CD4-positive, alpha-beta T cell treated with Interleukin-21 for 1 hour (primary cell): ENCODE measurements at places on chromosomes 5 and 9.

- DNase-seq: no peak
These were observed 41.5 kb downstream of the PIP5K1B start for GRCh38 chr9:68746525-68746924.

- DNase-seq: no peak
These were observed 11.1 kb downstream of the CDX1 start for GRCh38 chr5:150177721-150178120.

GRCh38 chr9:72786948-72787347 is 165.9 kb downstream of the ALDH1A1 start:
- no peak for DNase-seq

GRCh38 chr5:481347-481746 is 38.4 kb downstream of the EXOC3 start:
- no peak for DNase-seq

DNA sequence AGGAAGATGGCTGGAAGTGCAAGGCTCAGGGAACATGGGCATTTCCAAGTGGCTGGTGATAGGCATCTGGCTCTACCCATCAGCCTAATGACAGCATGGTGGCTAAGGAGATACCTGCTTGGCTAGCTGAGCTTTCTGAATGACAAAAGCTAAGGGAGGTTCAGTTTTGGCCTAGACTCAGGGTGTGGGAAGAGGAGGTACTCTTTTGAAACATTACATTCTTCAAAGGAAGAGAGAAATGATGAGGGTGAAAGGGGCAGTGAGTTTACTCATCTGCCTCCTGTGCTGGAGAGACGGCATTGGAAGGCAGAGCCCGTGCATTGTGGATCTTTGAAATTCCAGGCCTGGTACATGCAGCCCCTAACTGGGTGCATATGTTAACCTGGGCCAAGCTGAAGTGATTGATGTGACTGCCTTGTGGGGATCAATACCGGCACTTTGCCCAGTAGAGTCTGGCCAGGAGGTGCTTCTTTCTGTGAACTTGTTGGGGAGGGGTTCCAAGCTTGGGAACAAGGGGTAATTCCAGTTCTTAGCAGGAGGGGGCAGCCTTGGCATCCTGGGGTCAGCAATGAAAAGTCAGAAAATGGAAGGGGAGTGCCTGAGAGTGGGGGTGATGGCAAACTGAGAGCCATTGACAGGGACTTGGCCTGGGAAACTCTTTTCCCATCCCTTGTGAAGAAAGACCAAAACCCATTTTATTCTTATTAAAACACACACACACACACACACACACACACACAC is 108.6 kb downstream of the ACER2 start:
- DNase-seq: no peak

DNA sequence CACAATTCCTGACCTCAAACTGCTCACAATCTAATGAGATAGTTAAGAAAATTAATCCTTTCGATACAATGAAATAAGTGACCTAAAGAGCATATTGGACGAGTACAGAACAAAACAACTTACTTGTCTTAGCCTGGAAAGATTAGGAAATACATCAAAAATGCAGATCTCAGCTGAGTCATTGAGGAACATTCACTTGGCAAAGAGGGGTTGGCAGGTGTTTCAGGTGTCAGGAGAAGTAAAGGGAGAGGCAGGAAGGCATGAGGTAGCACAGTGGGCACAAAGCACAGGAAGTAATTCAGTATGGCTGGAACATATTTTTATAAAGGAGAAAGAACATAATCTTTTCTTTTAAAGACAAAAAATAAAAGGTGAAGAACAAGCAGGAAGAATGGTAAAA is 628.8 kb upstream of the RGMB start:
- no peak for DNase-seq

GRCh38 chr5:176152191-176152929 is 85.9 kb upstream of the SIMC1 start:
- no peak for DNase-seq

DNA sequence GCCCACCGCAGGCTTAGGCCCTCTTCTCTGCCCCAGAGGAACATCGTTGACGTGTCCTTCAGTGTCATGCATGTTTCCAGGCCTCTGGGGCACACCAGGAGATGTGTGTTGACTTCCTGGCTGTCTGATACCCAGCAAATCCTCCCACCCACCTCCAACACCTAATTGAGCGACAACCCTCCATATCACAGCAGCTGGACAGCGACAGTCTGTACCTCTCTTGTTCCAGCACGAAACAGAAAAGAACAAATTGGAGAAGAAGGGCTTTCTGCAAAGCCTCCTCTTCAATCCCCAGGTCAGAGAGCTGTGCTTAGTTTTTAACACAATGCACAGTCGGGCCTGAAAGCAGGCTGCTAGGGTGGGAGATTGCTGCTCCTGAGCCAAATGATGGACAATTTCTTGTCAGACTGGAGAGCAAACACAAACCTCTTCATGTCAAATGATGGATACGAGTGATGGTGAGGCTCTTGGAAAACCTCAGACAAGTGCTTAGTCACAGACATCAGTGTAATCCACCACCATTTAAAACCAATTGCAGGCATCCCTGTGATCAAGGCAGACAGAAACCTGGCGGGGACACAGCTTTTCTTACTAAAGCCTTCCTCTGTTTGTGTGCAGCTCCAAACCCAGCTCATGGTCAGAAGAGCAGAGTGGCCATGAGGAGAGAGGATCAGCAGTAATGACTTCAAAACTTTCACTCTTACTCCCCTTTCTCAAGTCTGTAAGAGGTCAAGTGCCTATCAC is 110.6 kb downstream of the EBF1 start:
- no peak for DNase-seq

DNA sequence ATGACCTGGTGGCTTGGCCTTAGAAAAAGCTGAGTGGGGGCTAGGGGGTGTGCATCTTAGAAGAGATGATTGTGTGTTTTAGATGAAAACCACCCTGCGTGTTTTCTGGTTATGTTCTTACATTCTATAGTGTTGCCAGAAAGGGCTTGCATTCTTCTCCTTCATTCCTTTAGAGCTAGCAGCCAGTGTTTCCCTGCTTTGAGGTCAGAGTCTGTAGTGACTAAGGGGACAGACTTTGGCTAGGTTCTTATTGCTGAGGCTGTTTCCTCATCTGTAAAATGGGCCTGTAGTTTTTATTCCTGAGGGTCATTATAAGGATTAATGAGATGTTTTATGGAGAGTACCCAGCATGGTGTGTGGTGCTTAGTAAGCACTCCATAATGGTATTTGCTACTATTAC is 6.4 kb downstream of the MAST4 start:
- no peak for DNase-seq

- DNase-seq: no peak
These were observed 108.7 kb upstream of the PHYKPL start for GRCh38 chr5:178341091-178341850.

DNA sequence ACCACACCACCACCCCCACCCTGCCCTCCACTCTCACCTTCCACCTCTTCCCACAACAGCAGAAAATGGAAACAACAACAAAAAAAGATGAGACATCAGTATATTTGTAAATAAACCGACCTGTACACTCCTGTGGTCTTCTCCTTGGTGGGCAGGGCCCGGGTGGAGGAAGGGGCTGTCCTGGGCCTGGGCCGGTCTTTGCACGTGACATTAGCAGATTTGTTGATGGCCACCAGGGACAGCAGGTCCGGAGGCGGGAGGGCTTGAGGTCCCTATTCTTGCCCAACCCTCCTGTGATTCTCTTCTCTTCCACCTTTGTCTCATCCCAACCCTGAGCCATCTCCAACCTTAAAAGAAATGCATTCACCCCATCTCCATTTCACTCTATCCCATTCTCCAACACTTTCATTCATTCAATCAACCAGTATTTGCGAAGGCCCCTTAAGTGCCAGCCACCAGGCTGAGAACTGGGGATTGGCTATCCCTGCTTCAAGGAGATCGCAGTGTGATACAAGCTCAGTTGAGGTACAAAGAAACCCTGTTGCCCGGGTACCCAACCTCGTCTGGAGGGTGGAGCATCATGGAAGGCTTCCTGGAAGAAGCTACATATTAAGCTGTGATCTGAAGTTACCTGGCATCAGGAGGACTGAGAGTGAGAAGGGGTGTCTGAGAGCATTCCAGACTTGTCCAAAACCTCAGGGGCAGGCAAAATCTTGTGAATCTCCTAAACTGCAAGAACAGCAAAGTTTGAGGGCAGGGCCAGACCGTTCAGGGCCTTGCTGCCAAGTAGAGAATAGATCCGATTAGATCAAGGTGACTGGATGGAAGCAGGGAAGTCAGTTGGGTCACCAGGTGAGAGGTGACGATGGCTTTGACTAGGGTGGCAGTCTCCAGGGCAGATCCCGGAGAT is 87.4 kb downstream of the LMX1B start:
- no peak for DNase-seq

DNA sequence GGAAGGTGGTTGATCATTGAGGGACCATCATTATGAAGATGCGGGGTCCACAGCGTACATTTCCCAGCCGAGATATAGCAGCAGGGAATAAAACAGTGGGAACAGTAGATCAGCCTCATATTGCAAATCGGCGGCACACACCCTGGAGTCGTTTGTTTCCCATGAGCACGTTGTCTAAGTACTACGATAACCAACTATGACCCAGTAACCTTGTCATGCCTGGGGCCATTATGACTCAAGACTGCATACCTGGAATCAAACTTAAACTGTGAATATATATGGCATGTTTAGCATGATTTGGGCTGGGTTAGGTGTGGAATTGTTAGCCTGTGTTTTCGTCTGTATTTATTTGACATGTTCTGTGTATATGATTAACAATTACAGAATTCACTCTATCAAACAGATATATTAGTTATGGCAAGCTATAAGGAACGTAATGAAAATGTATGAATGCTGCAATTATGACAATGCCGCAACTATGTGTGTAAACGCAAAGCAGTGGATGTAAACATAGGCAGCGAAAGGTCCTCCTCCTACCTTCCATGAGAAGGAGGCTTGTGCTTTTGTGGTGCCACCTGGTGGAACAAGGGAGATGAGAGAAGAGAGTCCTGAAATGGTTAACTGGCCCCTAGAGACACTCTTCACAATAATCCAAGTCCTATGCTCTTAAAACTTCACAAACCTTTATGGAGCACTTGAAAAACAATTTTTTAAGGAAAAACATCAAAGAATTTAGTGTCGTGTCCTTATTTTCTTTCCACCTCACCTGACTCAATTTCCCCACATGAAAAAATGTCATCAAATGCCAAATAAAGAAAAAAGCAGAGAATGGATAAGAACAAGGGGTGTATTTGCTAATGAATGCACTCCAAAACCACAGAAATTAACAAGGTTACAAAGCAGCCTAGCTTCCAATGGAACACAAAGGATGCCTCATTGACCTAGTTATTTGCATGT is 47.1 kb downstream of the SEMA5A start:
- no peak for DNase-seq

GRCh38 chr5:73957397-73958001 is 331.5 kb downstream of the ARHGEF28 start:
- no peak for DNase-seq

GRCh38 chr9:504921-505740 is 290.5 kb downstream of the DOCK8 start:
- no peak for DNase-seq

GRCh38 chr5:39955156-39955555 is 530.4 kb upstream of the DAB2 start:
- no peak for DNase-seq

- DNase-seq: no peak
These were observed 228.9 kb downstream of the FANCC start for GRCh38 chr9:95088421-95089161.

DNA sequence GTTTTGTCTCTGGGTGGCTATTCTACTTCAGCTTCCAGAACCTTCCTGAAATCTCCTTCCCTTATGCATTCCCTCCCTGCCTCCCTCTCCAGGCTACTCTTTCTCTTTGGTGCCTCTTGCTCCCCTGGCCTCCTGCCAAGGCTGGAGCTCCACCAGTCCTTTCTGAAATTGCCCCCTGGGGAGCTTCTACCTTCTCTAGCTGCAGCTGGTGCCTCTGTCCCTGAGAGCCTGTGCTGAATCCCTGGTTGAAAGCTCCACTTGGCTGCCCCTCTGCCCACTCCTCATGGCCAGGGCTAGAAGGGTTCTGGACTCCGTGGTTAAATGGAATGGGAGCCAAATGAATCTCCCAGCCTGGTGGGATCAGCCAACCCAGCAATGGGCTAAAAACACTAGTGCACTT is 80.1 kb downstream of the COL15A1 start:
- no peak for DNase-seq

DNA sequence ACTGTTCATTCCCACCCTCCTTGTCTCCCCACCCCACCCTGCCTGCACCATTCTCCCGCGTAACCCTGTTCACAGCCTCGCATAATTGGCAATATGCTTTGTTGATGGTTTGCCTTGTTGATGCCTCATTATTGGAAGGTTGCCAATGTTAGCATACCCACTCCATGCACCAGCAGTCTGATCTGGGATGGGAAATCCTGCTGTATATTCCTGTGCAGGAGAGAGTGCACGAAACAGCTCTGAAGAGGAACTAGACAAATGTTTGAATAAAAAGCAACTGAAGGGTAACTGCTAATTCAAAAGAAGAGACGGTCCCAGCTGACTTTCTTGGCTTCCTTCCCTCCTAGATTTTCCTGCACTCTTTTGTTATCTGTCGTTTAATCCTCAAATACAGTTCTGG is 271.7 kb upstream of the TLE4 start:
- DNase-seq: no peak

- DNase-seq: no peak
These were observed 38.2 kb upstream of the BTNL3 start for GRCh38 chr5:180950291-180950949.

- no peak for DNase-seq
These were observed 39.1 kb upstream of the SH3PXD2B start for GRCh38 chr5:172493461-172493860.

DNA sequence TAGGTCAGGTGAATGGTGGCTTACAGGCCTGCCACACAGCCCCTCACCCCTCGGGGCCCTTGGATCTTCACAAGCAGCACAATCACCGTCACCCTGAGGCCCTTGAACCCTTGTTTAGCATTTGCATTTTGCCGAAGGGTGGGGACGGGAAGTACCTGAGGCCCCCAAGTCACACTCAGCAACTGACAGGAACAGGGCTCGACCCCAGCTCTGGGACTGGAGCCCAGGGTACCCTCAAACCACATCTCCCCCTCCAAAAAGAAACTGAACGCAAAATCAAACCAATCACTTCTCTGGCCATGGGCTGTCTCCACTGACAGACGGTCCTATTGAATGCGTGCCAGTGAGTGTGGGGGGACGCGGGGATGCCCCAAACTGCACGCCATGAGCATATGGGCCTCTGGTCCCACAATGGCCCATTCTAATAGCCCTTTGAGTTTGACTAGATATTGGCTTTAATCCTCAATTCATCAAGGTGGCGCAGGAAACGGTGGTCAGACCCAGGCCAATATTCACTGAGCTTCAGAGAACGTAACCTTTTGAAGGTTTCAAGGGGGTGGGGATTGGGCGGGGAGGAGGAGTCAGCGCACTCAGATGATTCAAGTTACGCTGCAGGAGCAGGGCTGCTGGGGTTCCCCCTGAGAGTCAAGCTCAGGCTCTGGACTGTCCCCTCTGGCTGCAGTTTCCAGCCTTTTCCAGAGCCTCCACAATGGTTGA is 176.0 kb downstream of the DAB2IP start:
- no peak for DNase-seq

- no peak for DNase-seq
These were observed 745.2 kb upstream of the C9orf72 start for GRCh38 chr9:28318515-28318914.

GRCh38 chr5:137501846-137502406 is 2.8 kb upstream of the SPOCK1 start:
- DNase-seq: no peak
